ENCODE measurements at places on chromosomes 6 and 20.
A peak's percentile ranks its signal among the peaks of the same experiment; 100 is the strongest.

GRCh38 chr6:138410972-138411880 is 7.2 kb downstream of the HEBP2 start:
- no peak for DNase-seq

GRCh38 chr6:161270116-161270515 is 3.7 kb downstream of the AGPAT4 start:
- no peak for DNase-seq

DNA sequence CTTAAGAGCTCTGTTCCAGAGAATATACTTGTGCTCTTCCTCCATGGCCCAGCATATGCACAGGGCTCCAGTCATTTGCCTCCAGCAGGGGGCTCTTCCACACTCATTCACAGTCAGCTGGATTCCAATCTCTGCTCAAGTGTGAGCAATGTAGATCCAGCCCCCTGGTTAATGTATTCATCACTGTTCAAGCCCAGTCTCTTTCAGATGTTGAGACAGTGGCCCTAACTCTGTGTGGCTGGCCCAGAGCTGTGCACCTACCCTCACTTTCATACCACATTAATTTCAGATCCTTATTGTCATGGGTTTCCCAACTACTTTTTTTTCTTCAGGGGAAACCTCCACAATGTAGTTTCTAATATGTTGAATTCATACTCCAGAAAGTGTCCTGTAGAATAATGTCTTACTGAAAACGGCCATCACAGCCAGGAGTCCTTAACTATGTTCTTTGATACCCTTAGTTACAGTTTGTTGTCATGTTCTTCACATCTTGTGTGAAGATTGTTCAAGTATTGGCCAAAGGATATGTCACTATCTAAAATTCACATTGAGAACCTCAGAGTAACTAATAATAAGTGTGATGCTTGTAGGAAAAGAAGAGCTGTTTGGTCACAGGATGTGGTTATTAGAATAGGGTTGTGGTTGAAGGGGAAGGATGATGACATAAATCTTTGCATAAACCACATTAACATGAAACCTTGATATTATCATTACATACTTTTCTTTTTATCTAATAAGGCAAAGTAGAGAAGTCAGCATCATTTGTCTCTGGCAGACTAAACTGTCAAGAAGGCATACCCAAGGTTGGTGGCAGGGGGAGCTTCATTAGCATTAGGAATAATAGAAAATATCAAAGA is 14.4 kb upstream of the HLA-DQA1 start:
- DNase-seq = no peak

DNA sequence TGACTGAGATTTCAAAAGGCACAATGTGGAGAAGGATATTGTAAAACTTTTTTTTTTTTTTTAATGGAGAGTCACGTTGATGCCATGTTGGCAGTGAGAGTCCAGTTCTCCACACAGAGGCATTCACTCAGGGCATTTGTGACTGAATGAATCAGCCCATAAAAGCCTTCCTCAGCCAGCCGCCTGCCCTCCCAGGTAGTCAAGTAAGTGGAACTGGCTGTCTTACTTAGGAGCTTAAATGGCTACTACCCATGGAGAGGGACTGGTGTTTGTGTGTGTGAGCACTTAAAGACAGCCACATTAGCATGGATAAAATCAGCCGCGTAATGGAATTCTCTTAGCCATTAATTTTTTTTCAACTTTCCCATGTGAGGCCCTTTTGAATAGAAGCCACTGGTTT is 12.6 kb downstream of the AAR2 start:
- no peak for DNase-seq

GRCh38 chr6:124775121-124775520 is 187.1 kb upstream of the RNF217 start:
- DNase-seq = no peak

GRCh38 chr6:150345781-150346180 is 23.0 kb upstream of the IYD start:
- no peak for DNase-seq

DNA sequence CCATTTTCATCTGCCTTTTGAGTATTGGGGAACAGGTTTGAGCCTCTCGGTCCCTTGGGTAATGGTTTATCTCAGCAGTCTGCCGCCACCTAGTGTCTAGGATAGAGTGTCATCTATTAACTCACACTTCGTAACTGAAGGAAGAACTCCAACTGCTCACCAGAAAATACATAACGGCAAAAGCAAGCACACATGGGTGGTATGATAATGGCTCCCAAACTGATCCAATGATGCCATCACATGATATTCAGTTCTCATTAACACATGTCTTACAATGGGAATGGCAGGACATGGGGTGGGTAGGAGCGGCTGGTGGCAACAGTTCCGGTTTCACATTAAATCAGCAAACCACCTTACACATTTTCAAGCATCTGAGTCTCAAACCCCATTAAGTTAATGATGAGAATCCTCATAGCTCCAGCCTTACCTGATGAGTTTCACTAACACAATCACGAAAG is 110.7 kb upstream of the PHACTR1 start:
- peak; percentile 11 for DNase-seq

- no peak for DNase-seq
Measured at GRCh38 chr6:28747631-28748157, 176.1 kb downstream of the TRIM27 start.

DNA sequence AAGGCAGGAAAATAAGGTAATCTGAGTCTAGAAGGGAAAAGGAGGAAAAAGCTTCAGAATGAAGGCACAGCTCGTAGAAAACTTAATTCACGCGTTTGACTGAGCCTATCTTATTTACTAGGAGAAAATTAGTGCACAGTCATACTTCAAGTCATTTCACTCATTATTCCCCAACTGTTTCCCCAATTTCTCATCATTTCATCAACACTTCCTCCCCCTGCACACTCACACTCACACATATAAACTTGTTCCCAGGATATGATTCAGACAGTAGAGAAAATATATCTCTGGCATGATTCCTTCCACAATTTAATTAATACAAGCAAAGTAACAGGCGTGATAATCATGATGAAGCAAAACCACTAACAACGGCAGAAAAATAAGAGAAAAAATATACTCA is 94.5 kb upstream of the F13A1 start:
- DNase-seq = no peak

GRCh38 chr20:40960521-40960956 is 68.1 kb upstream of the TOP1 start:
- no peak for DNase-seq

GRCh38 chr6:45687570-45687969 is 309.8 kb upstream of the SUPT3H start:
- no peak for DNase-seq

- no peak for DNase-seq
Measured at GRCh38 chr6:15375638-15376290, 129.9 kb downstream of the JARID2 start.

GRCh38 chr6:130176378-130176777 is 46.4 kb downstream of the SAMD3 start:
- DNase-seq = no peak

GRCh38 chr20:61417221-61417941 is 165.3 kb downstream of the CDH4 start:
- no peak for DNase-seq

DNA sequence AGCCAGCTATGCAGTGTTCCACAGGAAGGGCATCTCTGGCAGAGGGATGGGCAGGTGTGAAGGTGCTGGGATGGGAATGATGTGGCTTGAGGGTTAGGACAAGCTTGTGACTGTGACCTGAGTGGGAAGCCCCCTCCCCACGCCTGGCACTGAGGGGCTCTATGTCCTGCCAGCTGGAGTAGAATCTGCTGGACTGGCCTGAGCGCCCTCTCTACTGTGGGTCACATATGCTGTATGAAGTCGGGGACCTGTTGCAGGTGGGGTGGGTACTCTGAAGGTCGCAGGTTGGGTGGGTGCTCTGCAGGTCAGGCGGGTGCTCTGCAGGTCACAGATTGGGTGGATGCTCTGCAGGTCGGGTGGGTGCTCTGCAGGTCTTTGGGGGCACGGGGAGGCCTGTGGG is 20.3 kb downstream of the KCNG1 start:
- DNase-seq = no peak

GRCh38 chr6:33235221-33235634 is 26.9 kb downstream of the RING1 start:
- DNase-seq = no peak

GRCh38 chr20:23569570-23569969 is 1.3 kb upstream of the CST9L start:
- DNase-seq = no peak

DNA sequence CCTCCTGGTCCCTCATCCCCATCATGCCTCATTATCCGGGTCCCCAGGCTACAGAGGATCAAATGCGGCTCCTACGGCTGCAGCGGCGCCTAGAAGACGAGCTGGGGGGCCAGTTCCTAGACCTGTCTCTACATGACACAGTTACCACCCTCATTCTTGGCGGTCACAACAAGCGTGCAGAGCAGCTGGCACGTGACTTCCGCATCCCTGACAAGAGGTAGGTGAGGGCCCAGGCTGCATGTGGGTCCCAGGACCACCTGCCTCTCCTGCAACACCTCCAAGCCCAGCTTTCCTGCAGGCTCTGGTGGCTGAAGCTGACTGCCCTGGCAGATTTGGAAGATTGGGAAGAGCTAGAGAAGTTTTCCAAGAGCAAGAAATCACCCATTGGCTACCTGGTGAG is 8.2 kb upstream of the PTPRA start:
- DNase-seq = no peak

DNA sequence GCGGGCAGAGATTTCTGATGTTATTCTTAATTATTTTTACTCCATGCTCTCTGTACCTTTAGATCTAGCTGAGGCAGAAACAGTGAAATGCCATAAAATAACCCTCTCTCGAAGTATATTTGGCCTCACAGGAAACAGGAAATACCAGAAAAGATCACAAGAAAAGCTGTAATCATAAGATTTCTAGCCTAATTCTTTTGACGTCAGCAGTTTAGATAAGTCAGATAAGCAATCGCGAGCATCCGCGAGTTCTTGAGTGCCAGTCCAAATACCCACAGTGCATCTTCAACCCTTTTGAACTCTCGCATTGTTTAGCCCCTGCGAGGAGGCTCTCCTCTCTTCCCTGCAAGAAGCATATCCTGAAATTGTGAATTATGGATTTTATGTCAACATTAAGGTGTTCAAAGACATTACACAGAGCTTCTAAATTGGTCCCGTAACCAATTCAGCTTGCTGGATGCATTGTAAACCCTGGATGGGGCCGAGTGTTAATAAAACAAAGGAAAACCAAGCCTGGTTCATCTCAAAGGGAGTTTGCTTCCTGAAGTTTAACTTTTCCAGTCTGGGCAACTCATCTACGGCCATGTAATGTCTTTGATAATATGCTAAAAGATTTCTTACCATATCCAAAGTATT is 198.9 kb downstream of the MTFR2 start:
- DNase-seq = no peak

DNA sequence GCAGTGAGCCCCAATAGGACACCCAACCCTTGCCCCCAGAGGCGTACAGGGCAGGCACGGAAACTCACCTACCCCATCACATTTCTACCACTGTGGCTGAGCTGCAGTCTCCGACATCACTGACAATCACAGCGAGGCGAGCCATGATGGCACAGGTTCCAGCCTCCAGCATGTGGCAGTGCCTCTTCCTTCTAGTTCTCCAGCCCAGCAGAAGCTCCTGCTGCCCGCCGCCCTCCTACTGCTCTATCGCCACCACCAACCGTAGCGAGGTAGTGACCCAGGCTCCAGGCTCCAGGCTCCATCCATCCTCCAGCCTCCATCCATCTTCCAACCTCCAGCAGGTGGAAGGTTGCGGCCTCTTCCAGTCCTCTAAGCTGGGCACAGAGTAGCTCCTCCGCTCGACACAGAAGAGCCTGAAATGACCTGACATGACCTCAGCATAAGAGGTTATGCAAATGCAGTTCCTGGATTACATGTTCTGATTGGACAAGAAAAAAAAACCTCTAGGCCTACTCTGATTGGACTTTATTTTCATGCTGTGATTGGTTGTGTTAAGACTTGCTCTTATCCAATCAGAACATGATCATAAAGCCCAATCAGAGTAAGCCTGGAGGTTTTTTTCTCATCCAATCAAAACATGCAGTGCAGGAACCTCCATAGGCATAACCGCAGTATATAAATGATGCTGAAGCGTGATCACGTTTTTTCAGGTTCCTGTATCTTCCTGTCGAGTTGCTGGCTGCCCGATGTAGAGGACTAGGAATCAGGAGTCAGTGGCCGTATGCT is 438.9 kb upstream of the ZNF337 start:
- no peak for DNase-seq

- no peak for DNase-seq
Measured at GRCh38 chr6:131073577-131073976, 10.5 kb upstream of the EPB41L2 start.

GRCh38 chr20:19872001-19872400 is 113.9 kb downstream of the RIN2 start:
- no peak for DNase-seq

- no peak for DNase-seq
Measured at GRCh38 chr6:33983109-33983716, 162.7 kb downstream of the GRM4 start.

- DNase-seq = no peak
Measured at GRCh38 chr20:58106143-58106750, 122.2 kb downstream of the ANKRD60 start.

DNA sequence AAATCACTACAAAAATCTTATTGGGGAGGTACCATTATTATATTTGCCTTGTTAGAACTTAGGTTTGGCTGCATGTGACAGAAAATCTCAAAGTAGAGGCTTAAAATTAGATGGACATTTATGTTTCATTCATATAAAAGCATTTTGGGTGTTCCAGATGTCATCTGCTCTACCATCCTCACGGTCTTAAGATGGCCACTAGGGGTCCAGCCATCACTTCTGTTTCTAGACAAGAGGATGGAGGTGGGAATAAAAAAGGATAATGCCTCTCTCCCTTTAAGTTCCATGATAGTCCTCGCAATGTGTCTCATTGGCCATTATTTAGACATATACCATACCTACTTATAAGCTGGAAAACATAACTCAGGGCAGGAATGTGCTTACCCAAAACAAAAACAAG is 929.5 kb downstream of the KIF16B start:
- DNase-seq = no peak

DNA sequence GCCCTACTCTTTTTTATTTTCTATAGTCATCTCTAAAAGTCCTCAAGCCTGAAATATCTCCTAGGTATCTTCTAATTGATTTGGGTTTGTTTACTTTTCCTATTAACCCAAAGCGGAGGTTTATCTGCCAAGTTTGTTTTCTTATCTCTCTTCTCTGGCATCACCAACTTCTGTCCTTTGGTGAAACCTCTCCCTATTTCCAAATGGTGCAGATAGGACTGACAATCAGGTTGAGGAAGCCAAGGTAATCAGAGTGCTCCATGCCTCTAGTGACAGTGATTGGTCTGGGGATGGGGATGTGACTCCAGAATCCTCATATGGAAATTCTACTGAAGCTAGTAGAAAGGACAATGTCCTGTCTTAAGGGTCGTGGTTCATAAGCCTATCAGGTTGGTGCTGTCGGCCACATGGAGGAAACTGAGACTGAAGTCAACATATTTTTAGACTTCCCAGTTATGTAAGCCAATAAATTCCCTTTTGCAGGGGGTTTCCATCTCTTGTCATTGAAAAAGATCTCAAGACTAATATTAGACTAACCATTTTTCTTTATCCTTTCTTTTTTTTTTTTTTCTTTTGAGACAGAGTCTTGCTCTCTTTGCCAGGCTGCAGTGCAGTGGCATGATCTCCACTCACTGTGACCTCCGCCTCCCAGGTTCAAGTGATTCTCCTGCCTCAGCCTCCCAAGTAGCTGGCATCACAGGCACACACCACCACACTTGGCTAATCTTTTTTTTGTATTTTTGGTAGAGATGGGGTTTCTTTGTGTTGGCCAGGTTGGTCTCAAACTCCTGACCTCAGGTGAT is 28.0 kb downstream of the KIF6 start:
- DNase-seq = no peak
